ENCODE measurements at places on chromosomes 2 and 18.

DNA sequence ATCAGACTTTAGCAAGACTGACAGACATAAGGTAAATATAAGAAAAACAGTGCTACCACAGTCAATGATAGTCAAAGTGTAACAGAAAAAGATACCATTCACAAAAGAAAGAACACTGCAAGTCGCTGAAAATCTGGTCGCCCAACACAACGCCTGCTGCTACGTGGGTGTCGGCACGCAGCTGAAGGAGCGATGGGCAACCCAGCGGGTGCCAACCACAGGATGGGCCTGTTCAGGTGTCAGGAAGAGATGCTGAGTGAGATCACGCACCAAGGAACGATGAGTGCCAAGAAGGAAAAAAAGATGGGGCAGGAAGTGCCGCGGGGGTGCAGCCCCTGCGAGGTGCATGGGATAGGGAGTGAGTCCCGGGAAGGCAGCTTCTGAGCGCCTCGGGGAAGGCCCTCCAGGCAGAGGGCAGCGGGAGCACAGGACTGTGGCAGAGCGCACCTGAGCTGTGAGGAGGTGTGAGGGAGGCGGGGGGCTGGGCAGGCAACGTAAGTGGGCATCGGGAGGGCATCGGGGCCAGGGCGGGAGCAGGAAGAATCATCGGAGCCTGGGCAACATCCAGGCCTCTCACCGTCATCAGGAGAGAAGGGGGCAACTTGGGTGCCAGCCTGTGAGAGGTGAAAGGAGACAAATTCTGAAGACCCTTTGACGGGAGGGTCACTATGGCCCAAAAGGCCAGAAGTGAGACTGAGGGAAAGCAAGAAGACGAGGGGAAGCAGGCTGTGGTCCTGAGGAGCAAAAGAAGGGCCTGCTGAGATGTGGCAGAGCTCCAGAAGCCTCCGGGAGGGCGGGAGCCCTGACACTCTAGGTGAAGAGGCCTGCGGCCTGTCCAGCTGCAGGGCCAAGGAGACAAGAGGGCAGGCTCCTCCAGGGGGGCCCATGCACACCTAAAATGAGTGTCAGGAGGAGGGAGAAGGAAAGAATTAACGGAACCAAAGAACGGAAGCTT, 14.8 kb upstream of the MTERF4 start:
- peak; percentile 19 for DNase-seq

- no peak for DNase-seq
Measured at GRCh38 chr2:10471046-10471571, 23.0 kb upstream of the ODC1 start.

GRCh38 chr2:204680576-204680975, 135.3 kb downstream of the PARD3B start:
- DNase-seq, result no peak

- no peak for DNase-seq
Measured at GRCh38 chr2:207073412-207073800, 92.3 kb downstream of the KLF7 start.

DNA sequence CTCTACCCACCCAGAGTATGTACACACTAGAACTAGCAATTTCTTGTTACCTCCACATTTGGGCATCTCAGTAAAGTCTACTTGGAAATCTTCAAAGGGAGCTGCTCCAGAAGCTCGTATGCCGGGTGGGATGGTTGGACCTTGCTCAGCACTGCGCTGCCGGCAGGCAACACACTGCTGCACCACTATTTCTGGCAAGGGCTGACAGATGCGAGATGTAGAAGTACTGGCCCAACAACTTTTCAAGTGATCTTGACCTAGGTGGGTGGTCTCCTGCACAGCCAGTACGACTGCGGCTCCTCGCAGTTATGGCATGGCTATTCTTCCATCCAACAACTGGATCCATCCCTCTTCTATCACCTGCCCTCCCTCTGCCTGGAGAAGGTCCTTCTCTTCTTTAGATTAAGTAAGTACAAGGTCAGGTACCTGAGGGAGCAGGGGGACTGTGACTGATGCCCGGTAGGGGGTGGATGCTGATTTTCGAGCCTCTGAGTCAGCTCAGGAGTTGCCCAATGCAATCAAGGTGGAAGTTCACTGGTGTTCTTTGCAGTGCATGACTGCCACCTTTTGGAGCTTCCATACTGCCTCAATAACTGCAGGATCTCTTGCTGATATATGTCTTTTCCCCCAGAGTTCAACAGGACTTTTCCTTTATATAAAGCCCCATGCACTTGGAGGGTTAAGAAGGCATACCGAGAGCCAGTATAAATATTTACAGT, 100.4 kb upstream of the SLC1A4 start:
- DNase-seq, result peak; percentile 72

DNA sequence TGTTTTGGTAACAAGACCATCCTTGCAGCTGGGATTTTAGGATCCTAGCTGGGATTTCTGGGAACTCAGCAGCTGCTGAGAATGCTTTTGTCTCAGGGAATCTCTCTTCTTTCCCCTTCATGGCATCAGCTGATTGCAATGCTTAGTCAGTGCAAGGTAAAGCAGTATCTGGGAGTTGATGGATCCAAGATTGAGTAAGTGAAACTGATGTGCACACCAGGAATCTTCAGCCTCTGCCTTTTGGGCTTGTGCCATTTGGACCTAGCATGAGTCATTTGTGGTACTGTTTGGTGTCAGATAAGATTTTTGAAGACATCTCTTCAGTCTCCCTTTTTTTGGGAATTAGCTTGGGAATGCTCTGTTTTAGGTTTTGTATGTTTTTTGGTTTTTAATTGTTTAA, 363.3 kb upstream of the TFPI start:
- DNase-seq, result no peak

GRCh38 chr18:67597759-67598158, 81.2 kb upstream of the DSEL start:
- DNase-seq, result no peak

DNA sequence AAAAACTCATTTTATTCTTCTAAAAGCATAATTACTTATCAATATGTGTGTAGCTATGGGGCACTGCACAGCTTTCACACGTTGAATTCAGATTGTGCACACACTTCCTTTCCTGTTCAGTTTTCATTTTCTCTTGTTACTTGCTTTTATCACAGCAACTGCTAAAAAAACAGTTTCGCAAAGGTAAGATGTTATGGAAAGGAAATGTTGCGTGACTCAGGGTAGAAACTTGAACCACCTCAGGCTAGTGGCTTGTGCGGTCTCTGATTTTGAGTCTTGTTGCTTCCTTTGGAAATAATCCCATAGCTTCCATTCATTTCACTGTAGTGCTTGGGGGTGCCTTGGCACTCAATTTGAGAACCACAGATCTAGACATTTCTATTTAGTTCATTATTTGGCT, 171.9 kb downstream of the FMNL2 start:
- no peak for DNase-seq

DNA sequence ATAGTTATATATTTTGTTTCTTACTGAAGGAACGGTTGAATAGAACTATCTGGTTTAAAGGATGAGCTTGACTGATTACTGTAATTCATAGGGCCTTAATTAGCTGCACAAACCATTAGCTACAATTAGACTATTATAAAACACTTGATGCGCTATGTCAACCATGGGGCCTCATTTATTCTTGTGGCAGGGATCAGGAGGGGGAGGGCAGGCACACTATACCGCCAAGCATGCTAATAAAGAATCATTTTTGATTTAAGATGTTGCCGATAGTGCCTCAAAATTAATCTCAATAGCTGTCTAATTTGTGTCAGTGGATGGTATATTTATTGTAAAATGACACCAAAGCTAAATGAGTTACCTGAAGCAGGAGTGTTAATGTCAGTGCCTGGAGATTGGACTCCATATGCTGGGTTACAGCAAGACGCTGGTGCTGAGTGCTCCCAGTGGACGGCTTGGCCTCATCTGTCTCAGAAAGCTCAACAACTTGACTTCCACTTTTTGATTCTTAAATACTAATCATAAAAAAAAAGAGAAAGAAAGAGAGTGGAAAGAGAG, 1007.0 kb upstream of the CELF4 start:
- no peak for DNase-seq

GRCh38 chr2:62227386-62228075, 31.6 kb downstream of the B3GNT2 start:
- DNase-seq, result no peak

DNA sequence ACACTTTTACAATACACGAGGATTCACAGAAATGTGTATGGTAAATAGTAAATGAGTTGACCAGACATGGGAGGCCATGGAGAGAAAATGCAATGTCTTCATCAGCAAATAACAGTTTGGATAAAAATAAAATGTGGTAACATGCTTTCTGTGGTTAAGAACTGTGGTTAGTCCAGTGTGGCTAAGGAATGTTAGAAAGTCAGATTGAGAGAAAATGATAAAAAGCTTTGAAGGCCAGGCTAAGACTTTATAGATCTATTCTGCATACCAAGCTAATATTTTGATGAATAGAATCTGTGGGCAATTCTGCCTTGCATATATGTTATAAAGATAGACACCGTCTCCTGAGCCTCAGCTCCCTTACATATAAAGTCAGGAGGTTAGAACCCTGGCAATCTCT, 215.9 kb downstream of the SOX11 start:
- no peak for DNase-seq

GRCh38 chr2:45897842-45898241, 246.4 kb downstream of the PRKCE start:
- DNase-seq, result no peak

- DNase-seq, result no peak
Measured at GRCh38 chr2:128305555-128306080, 13.1 kb downstream of the HS6ST1 start.

GRCh38 chr2:201219328-201220096, 36.6 kb downstream of the CASP10 start:
- DNase-seq, result no peak

DNA sequence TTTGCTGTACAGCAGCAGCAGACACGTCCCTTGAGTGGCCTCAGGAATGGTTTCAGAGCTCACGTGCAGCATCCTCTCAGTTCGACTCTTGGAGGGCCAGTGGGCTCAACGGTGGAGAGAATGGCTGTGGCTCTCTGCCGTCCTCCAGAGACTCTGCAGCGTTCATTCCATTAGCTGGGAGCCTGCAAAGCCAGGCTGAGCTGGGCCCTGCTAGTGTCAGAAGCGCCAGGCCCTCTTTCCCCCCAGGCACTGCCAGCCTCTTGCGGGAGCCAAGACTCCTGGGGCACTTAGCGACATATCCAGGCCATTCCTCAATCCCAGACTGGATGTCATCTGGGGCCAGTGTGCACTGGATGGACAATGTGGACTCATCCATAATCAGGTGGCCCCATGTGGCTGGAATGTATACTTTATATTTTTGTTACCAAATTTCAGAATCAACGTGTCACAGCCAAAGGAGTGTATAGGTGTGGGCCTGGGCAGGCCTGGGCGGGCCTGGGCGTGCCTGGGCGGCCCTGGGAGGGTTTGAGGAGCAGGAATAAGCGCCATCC, 125.1 kb upstream of the EPAS1 start:
- no peak for DNase-seq

DNA sequence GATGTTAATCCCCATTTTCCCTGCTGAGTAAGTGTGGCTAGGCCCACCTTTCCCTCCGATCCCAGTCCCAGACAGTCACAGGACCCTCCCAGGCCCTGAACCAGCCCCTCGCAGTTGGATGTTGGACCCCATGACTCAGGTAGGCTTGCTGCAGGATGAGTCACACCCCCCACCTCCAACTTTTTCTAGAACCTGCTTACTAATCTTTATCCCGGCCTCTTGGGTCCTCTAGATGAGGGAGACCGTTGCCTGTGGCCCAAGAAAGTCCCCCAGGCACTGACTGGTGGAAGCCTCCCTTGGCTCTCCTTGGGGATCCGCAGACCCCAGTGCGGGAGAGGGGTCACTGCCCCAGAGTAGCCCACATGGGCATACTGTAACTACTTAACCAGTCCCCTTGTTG, 98.5 kb downstream of the SMAD7 start:
- no peak for DNase-seq

- no peak for DNase-seq
Measured at GRCh38 chr2:25241452-25241851, 73.1 kb upstream of the POMC start.

GRCh38 chr2:181354626-181355025, 102.6 kb upstream of the ITGA4 start:
- no peak for DNase-seq

- DNase-seq, result no peak
Measured at GRCh38 chr18:3383381-3383915, 66.5 kb upstream of the TGIF1 start.

DNA sequence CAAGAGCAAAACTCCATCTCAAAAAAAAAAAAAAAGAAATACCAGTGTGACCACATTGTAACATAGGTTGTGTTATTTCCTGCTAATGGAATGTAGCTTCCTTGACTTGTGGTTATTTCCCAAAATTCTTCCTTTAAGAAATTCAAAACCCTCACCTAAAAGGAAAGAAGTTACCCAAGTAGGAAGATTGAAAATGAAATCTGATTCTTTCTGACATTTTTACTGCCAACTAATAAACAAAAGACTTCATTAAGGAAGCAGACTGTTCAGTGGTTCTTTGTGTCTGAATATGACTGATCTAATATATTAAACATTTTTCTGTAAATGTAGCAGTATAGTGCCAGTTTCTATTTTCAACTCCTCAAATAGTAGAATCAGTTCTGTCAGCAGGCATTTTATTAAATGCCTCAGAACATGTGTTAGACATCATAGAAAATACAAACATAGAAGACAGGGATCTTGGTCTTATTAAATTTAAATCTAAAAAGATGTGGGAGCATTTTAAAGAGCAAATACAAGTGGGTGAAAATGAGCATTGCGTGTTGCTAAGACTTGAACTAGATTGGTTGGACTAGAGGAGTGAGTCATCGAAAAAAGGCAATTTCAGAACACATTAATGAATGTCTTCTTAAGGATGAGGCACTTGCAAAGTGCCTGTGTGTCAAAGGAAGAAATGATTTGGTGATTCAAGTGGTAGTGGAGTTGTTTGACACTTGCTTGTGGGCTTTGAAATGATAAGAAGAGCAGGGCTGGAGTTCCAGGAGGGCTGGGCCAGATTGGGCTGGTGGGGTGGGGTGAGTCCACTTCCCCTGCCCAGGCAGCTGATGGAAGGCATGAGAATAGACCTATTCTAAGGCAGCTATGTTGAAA, 53.4 kb downstream of the PKP4 start:
- DNase-seq, result no peak

DNA sequence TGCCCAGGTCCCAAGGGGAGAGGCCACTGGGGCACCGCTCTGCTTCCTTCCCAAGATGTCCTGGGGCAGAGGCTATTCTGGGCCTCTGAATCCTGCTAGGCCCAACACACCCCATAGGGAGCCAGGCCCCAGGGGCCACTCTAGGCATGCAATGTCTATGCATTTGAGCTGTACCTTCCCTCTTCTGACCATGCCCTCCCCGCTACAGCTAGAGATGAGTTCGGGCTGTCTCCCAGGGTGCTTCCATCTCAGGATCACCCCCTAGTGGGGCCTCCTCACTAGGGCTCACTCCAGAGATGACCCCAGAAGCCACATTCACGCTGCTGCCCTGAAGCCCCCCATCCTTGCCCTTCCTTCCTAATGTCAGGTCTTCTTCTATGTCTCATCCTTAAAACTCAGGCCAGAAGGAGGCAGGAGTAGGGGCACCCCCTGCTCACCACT, 54.4 kb downstream of the TNS1 start:
- DNase-seq, result no peak

- no peak for DNase-seq
Measured at GRCh38 chr2:29209551-29209950, 94.3 kb downstream of the CLIP4 start.

GRCh38 chr2:21163213-21163612, 39.4 kb downstream of the TDRD15 start:
- no peak for DNase-seq
